Stimulated activated naive CD8-positive, alpha-beta T cell treated with anti-CD3 and anti-CD28 coated beads, Interleukin-15, amount 100 ng/mL, for 72 hours (primary cell): ENCODE measurements at places on chromosomes 7 and 10.

DNA sequence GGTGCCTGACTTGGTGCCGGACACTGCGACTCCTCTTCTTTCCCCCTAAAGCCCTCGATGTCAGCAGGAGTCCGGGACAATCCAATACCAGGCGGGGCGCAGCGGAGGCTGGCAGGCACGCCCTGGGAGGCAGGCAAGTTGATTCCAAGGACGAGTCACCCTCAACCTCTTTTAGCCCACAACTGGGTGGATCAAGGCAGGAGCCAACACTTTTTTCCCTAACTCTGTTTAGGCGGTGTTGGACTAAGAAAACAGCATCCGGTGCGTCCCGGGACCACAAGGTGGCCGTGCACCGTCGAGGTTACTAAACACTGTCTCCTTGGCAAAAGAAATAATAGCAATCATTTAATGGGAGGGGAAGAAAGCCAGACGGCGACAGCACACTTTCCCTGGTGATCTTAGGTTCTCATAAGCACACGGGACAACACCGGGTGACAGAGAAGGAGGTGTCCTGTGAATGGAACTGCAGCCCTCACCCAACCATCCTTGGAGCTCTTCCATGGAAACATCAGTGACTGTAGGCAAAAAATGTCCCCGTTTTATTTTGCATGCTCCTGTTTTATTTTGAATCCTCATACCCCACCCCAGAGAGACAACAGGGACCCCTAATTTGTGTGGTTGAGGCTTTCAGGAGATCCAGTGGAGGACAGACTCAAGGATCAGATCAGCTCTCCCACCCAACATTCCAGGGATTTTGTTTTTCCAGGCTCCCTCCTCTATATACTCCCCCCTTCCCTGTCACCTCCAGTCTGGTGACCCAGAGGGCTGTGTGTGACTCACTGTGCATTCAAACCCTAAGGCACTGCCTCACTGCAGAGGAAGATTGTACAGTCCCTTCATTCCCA lies 1.3 kb upstream of the CALCR start:
- DNase-seq, result no peak

- no peak for DNase-seq
Measured at GRCh38 chr7:87592300-87592699, 8.4 kb downstream of the ABCB1 start.

GRCh38 chr7:157964521-157964920 lies 623.1 kb downstream of the PTPRN2 start:
- no peak for DNase-seq

- no peak for DNase-seq
Measured at GRCh38 chr10:122112021-122112616, 123.2 kb downstream of the TACC2 start.

DNA sequence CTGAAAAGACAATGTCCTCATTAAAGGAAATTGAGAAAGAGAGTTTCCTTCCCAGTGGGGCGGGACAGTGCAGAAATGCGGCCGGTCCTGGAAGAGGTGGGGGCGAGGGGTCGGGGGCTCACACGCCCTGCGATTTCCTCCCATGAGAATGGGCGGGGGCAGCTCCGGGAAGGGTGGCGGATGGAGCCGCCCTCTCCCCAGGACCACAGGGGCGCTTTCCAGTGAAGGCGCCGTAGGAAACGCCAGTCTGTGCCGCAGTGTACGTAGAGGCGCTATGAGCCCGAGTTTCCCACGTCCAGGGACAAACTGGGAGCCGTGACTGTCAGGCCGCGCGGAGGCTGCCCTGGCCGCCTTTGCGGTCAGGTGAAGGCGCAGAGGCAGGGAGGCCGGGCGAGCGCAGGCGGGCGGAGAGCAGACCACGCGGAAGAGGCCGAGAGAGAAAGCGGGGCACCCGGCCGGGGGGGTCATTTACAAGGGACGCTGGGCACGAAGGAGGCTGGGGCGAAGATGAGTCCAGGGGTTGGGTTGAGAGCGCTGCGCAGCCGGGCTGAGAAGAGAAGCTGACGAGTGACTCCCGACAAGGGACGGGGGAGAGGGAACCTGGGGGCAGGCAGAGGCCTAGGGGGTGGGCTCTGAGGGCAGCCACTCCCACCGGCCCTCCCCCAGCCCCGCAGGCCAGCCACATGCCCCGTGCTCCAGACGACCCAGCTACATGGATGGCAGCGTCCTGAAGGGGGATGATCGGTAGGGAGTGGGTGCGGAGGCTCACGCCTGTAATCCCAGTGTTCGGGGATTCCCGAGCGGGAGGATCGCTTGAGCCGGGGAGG lies 45.0 kb downstream of the ALOX5 start:
- DNase-seq, result peak; percentile 60

DNA sequence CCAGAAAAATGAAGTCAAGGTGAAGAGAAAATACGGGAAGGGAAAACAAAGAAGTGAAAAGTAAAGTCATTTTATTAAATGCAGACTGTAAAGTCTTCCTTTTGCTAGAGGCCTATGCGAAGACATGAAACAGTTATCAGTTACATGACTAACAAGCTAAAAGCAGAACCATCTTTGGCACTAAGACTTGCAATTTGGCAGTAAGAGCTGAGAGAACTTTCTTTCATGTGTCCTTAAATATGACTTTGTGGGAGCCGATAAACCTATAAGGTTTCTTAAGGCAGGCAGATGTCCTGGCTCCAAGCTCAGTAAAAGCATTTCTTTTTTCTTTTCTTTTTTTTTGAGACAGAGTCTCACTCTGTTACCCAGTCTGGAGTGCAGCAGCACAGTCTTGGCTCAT lies 10.4 kb downstream of the ANLN start:
- DNase-seq, result no peak

DNA sequence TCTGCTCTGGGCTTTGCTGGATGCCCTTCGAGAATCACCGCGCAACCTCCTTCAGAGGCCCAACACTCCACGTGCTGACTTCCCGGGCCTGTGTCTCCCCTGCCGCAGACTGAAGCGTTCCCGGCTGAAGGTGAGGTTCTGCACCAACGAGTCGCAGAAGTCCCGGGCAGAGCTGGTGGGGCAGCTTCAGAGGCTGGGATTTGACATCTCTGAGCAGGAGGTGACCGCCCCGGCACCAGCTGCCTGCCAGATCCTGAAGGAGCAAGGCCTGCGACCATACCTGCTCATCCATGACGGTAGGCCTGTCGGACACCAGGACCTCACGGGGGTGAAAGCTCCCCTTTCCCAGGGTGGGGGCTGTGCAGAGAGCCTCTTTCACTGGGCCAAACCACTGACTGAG lies 22.4 kb downstream of the LHPP start:
- no peak for DNase-seq

DNA sequence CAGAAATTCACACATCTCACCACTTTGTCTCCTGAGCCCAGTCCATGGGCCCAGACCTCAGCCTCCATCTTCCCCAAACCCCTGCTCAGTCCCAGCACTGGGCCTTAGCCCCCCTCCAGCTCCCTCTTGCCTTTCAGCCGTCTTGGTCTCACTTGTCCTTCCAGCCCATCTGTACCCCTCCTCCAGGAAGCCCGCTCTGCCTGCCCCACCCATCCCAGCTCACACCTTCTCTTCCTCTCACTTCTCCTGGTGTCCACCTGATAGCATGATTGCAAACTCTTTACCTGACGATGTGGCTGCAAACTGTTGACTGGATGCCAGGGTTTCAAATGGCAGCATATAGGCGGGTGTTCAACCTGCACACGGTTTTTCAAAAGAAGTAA lies 96.6 kb downstream of the RGS10 start:
- no peak for DNase-seq

DNA sequence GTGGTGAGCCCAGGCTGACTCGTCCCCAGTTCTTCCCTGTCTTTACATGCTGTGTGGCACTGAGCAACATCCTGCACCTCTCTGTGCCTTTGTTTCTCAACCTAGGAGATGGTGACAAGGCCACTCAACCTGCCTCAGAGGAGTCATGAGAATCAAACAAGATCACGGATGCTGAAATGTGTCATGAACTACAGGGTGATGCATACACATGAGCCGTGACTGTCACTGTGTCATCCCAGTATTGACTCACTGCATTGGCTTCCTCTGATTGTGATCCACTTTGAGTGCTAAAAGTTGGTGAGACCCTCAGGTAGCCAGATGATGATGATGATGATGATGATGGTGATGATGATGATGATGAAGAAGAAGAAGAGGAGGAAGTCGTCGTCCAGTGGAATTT lies 11.5 kb downstream of the C10orf71 start:
- peak; percentile 36 for DNase-seq

DNA sequence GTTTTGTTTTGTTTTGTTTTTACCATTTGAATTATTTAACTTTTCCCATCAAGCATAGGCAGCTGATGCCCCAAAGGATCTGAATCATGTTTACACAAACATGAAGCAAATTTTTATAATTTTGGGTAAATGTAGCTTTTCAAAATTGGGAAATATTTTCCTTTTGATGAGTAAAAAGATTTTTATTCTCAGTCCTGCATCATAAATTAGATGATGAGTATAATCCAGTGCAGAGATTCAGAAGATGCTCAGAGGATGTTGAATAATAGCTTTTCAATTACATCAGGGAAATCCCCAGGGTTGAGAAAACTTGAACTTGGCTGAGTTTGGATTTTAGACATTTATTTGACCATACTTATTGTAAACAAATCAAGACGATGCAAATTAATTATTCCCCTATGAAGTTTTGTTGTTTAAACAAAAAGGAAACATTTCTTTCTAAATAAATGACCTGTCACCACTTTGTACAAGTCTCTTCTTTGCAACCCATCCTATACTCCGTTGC lies 121.7 kb downstream of the FAM204A start:
- no peak for DNase-seq

- no peak for DNase-seq
Measured at GRCh38 chr10:102195296-102195870, 30.7 kb upstream of the ELOVL3 start.

DNA sequence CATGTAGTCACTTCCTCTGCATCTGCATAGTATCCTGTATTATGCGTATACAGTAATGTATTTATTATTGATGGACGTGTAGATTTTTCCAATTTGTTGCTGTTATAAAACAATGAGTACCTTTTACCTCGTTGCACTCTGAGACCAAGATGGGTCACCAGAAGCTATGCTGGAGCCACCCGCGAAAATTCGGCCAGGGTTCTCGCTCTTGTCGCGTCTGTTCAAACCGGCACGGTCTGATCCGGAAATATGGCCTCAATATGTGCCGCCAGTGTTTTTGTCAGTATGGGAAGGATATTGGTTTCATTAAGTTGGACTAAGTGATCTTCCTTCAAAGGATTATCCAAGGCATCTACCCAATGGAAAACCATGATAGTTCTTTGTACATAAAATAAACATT lies 1.0 kb downstream of the PSMC2 start:
- no peak for DNase-seq

DNA sequence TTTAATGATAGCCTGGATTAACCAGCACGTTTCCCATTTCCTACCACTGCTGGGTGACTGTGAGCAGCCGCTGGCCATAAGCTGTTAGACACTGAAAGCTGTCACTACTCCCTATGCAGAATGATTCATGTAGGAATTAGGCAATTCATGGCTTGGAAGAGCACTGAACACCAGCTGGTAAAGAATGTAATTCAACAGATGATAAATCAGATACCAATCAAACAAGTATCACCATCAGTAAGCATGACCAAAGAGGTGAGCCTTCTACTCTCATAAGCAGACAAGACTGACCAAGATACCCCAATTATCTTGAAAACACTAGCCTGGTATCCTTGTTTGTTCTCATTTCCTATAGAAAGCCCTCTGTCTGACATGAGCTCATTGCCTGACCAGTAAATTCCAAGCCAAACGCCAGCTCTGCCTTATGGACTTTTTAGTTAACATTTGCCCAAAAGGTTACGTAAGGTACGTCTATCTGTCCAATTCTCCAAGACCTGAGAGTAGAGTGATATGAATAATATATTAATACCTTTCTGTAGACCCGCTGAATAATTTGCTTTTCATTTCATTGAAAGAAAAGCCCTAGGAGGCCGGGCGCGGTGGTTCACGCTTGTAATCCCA lies 127.7 kb downstream of the ELMO1 start:
- DNase-seq, result no peak

GRCh38 chr10:113858541-113858940 lies 4.1 kb downstream of the NHLRC2 start:
- DNase-seq, result no peak

DNA sequence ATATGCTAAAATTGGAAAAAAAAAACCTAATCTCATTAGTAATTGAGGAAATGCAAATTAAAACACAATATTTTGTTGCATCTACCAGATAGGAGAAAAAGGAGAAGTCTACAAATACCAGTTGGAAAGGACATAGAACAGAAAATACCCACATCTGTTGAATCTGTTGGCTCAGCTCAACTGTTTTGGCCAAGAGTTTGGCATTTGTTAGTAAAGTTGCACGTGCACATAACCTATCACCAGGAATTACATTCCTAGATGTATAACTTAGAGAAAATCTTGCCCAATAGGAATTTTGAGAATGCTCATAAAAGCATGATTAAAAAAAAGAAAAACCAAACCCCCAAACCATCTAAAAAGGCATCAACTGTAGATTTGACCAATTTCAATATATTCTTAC lies 282.1 kb upstream of the BMPER start:
- no peak for DNase-seq

DNA sequence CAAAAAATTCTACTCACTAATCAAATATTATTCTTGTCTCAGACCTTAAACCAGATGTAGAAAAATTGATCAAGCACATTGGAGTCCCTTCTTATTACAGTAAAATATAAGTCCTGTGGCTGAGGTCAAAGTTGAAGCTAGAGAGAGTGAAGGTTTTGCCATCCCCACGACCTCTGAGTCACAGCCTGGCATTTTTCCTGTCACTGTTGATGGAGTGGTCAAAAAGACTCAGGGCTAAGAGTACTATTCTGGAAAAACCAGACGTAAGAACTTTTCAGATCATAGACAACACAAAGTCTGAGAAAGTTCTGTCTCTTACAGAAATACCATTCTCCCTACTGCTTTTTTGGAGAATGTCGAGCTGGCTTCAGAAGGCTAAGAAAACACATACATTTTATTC lies 323.7 kb upstream of the ANKRD30A start:
- DNase-seq, result no peak

DNA sequence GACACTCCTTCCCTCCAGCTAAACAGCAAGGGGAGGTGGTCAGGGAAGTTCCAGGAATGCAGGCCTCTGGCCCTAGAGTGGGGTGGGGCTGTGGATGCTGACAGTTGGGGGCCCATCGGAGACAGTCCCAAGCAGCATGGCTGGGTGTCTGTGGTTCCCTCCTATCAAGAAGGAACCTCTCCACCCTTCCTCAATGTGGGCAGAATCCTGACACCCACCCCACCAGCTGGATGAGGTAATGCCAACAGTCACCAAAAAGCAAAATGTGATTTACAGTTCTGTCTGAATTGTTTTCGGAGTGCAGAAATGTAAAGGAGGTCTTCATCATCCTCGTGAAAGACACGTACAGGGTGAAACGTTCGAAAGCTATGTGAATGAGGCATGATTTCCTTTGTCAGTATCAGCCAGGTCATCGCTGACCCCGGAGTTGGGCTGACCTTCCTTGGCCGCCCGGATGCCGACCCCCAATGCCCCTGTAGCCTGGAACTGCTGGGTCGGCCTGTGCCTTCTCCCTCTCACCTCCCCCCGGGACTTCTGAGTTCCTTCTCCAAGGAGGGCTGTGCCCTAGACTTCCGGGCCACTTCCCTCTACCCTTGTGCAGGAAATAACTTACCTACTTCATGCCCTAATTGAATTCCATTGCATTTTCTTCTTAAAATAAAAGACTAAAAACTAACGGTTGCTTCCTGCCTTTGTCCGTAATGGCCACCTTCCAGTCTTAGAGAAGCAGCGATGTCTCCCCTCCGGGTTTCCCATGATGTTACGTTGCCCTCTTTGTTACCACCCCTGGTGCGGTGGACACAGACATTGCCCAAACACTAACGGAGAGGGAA lies 24.5 kb downstream of the FOXK1 start:
- DNase-seq, result no peak

GRCh38 chr7:3951316-3952055 lies 650.4 kb downstream of the SDK1 start:
- no peak for DNase-seq

- DNase-seq, result no peak
Measured at GRCh38 chr10:34746094-34746493, 69.0 kb downstream of the PARD3 start.
